ENCODE measurements at places on chromosomes 1 and 21.

DNA sequence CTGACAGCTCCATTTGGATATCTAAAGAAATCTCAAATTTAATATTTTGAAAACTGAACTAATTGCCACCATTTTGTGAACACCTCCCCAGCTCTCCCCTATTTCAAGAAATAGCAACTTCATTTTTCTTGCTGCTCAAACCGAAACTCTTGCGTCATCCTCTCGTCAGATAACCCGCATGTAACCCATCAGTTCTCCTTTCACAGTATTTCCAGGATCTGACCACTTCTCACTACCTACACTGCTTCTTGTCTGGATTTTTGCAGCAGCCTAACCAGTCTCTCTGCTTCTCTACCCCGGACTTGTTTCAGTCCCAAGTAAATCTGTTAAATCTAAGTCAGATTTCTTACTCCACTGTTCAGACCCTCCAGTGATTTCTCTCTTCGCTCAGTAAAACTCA lies 75.6 kb downstream of the MTR start:
- DNase-seq = no peak

DNA sequence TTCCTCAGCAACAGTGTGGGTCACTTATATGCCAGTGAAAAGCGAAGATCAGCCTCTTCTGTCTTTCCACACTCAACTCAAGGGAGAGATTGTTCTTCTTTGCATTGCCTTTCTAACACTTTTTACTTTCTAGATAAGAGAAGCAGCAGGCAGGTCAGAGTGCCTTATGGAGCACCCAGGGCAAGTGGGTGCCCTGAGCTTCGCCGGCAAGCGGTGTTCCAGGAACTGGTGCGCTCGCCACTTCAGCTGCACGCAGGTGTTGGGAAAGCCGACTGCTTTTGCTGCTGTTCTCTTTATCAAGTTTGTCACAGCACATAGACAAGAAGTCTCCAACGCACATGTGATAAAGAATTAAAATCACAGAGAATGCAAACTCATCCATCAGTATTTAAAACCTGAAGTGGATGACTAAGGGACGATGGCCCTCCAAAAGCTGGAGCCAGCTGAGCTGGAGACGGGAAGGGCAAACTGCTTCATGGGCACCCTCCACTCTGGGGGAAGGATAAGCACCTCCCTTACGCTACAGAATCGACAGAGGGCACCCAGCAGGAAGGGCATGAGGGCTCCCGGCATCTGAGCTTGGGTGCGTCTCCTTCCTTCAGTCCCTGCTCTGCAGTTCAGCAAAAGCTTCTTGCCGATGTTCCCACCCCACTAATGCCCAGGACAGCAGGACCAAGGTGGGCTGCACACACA lies 20.7 kb downstream of the UBE2G2 start:
- no peak for DNase-seq

GRCh38 chr21:45078877-45079281 lies 4.5 kb downstream of the ADARB1 start:
- DNase-seq = peak; percentile 8

DNA sequence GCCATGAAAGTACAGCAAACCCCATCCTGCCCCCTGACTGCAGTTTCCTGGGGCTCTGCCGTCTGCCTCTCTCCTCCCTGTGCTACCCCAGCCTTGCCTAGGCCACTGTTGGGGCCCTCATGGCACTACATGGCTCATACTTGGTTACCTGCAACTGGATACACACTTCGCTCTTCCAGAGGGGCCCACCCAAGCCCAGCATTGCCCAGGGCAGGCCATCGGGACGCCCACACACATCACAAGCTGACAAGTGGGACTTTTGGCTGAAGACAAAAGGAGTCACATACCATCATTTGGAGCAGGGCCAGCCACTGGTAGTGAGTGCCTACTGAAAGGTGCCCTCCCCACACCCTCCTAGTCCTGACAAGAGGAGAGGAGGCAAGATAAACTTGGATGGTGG lies 82.8 kb downstream of the CD247 start:
- DNase-seq = no peak

DNA sequence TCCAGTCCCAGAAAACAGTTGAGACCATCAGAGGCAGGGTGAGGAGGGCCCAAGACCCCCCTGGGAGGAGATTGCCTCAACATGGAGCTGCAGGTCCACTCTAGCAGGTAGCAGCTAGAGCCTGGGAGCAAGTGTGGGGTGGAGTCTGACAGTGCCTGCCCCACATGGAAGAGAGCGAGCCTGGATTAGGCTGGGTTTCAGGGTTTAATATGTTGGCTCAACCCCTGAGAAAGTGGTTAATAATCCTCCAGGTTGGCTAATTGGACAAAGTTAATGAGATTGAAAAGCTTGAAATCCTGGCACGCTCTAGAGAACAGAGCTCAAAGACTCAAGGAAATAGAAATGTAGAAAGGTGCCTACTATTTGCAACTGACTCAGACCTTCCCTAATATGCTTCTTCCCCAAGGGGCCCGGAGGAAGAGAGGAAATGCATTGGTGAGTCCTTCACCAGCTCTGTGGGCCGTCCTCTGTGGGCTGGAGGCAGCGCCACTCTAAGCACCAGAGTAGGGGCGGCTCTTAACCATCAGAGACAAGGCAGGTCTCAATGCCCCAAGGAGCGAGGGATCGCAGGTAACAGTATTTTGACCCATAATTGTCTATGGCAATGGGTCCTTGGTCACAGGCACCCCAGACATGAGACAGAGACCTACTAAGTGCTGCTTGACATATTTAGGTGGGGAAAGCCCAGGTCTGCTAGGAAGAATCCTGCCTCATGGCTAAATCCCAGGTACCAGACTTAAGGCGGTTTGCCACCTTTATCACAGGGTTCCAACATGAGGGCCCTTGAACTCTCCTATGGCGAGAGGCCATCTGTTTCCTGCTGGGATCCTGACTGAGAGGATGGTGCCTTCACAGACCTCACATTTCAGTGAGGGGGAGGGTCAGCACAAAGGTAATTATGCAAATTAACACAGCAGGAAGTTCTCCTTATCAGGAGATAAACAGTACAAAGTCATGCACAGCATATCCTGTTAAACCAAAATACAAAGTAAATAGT lies 33.8 kb downstream of the RSPH1 start:
- DNase-seq = no peak

- DNase-seq = no peak
These were observed 9.8 kb upstream of the PRSS38 start for GRCh38 chr1:227805606-227806197.

DNA sequence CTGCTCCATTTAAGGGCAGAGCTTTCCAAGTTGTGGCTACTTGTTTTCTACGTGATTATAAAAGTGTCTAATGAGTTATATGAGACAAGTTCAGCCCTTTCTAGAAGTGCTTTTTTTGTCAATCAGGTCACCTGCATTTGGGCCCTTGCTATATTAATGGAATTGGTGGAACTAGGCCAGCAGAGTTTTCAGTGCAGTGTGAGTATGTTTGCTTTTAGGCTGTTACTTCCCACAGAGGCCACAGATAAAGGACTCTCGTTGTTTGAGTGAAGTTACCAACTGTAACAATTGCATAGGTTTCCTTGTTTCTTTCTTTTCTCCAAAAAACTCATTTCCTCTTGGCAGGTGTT lies 10.9 kb downstream of the SMAP2 start:
- no peak for DNase-seq

DNA sequence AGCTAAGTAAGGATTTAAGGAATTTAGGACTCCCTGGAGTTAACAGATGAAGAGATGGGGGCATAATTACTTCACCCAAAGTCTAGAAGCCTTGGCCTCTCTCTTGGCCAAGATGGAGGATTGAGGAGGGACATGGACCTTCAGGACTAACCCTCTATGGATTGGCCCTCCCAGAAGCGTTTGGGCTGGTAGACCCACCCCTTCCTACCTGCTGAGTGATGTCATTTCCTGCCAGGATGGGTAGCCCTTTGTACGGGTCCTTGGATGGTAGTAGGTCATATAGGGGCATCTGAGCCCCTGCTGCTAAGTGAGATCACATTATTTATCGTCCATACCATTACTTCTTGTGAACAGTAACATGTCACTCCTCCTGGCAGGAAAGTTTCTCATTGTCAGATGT lies 17.7 kb downstream of the LURAP1 start:
- no peak for DNase-seq

- DNase-seq = peak; percentile 7
These were observed 3.4 kb downstream of the LACTBL1 start for GRCh38 chr1:22969304-22969709.

DNA sequence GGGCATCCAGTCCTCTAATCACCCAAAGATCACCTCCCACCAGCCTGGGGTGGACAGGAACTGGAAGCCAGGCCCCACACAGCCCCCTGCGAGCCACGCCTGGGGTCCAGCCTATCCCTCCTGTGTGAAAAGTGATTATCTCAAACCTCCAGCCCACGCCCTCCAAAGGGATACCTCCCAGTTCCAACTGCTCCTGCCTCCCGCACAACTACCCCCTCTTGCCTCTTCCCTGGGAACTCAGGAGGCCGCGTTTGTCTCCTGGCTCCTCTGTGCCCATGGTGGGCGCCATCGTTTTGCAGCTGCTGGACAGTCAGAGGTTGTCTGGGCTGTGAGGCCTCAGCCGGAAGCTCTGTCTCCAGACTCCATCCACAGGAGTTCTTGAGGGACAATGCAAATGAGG lies 305.9 kb downstream of the AJAP1 start:
- DNase-seq = no peak

DNA sequence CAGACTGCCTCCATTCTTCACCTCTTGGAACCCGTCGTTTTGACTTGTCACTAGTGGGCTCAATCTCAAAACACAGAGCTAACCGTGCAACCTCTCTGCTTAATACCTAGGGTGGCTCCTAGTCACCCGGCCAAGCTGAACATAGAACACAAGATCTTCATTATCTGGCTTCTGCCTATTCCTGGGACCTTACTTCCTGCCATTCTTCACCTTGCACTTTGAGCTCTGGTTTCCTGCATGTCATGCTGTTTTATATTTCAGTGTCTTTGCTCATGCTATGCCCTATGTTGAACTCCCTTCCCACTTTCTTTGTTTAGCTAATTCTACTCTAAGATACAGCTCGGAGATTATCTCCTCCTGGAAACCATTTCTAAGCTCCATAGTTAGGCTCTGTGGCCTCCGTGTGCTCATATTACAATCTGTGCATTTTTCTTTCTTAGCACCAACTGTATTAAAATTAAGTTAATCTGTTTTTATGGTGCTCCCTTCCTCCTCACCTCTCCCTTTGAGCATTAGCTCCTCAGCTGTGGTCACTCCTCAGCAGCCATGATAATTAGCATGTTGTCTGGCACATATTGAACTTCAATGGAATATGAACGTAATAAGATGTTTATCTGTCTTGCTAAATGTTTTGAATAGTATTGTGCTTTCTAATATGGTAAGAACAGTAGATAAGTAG lies 13.1 kb downstream of the GPSM2 start:
- no peak for DNase-seq

- no peak for DNase-seq
These were observed 36.1 kb upstream of the CHIT1 start for GRCh38 chr1:203265541-203265940.

DNA sequence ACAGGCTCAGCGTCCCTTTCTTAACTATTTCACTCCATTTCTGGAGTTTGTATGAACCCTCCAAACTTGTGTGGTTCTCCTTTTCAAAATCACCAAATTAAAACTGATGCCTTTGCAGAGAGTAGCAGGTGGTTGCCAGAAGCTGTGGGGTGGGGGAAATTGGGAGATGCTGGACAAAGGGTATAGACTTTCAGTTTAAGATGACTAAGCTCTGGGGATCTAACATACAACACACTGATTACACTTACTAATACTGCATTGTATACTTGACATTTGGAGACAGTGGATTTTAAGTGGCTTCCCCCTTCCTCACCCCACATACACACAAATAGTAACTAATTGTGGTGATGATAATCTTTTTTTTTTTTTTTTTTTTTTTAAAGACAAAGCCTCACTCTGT lies 11.1 kb upstream of the SCYL3 start:
- no peak for DNase-seq

GRCh38 chr1:165054627-165055026 lies 301.9 kb downstream of the LMX1A start:
- DNase-seq = no peak

- DNase-seq = peak; percentile 3
These were observed 80.4 kb upstream of the SPATA6 start for GRCh38 chr1:48552420-48552819.

DNA sequence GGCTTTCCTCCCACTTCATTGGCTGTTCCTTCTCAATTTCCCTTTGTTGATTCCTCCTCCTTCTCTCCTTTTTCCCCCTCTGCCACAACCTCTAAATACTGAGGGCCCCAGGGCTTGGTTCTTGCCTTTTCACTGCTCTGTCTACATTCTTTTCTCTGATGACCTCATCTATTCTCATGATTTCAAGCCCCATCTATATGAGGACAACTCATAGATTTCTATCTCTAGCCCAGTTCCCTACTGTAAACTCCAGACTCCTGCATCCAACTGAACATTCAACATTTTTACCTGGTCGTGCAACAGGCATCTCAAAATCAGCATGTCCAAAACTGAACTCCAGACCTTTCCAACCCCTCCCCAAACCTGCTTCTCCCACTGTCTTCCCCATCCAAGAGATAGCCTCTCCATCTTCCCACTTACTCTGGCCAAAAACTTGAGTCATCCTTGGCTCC lies 11.5 kb upstream of the SLC9A1 start:
- DNase-seq = no peak

DNA sequence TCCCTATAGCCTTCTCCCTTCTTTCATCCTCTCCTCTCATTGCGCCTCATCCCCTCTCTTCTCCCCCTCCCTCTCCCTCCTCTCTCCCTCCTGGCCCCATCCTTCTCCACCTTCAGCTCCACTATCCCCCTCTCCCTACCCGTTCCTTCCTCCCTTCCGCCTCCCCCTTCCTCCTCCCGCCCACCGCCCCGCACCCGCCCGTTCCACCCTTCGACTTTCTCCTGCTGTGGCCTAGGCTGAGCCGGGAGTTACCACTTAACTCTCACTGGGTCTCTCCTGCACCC lies 1.6 kb downstream of the NPR1 start:
- no peak for DNase-seq

DNA sequence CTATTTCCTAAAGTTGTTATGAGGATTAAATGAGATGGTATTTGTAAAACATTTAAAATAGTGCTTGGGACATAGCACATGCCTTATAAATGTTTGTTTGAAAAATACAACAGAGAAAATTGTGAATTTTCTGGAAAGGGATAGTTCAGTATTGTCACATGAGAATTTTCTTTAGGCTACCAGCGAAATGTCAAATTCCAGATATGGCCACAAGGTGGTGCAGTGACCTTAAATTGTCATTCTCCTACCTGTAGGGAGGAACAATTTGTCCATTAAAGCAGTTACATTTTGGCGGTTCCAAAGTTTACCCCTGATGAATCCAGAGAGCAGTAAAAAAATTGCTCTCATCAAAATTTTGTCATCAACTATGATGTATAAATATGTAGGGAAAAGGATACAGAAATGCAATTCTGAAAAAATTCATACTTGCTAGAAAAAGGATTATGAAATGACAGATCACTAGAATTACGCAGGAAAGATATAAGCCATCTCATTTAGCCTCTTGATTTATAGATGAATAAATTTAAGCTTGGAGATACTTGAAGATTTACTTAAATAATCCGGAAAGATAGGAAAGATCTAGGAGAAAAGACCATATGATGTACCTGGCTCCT lies 50.2 kb upstream of the TSHB start:
- DNase-seq = peak; percentile 73

DNA sequence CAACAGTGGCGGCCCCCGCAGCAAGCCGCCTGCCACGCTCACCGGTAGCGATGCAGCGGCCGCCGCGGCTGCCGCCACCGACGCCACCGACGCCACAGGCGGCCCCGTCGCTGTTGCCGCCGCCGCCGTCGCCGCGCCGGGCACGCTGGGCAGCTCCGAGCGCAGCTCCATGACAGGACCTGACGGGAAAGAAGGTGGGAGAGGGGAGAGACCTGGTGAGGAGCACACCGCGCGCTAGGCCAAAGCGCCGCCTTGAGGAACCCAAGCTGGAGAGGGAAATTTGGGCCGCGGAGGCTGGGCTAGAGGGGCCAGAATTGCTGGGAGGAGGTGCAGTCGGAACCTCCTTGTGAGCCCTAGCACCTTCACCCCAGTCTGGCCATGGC lies 1.9 kb downstream of the DMRTA2 start:
- DNase-seq = no peak

Measured in thyroid gland (tissue), 4 donors.